Bronchus fibroblast of lung (primary cell): ENCODE measurements at places on chromosomes 11 and 22. TPM values are rescaled to one million over a fixed set of nuclear protein-coding genes. Genes with fewer than 3 reads are reported as not detected.

The NXPE4 gene
- total RNA-seq = not detected in 2 replicates

The RAB3IL1 gene
- total RNA-seq = 0.89 and 3.0 TPM in 2 replicates

The COA4 gene
- total RNA-seq = 135 and 141 TPM in 2 replicates

The C11orf87 gene
- not detected in 2 replicates for total RNA-seq

The MS4A4A gene
- not detected in 2 replicates for total RNA-seq

The SLC22A25 gene
- not detected in 2 replicates for total RNA-seq

The GRIK4 gene
- 0.15 TPM in 1 of 2 replicates, not detected in the other for total RNA-seq
